ENCODE measurements at places on chromosomes 11 and 22. TPM values are rescaled to one million over a fixed set of nuclear protein-coding genes. Genes with fewer than 3 reads are reported as not detected.

DNA sequence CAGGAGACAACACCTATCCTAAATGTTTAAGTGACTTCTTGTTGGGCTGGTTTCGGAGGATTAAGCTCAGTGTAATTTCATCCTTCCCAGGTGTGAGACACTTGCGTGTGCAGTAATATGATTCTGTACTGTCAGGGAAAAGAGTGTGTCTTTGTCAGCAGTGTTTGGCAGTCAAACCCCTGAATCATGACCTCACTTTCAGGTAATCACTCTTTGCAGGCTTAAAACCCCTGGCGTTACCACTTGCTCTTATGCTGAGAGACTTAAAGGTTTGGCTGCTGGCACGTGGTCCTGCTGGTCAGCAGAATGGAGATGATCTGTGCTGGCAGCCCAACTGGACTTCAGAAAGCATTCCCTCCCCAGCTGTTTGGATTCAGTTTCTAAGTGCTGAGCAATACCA, 56.1 kb downstream of the APIP start:
- H3K27ac ChIP-seq: no peak overlapping the region
- no peak for DNase-seq
- H3K4me1 ChIP-seq: peaks cover 12% of the 10 kb centered on the region
- no peaks in the 10 kb centered on the region for H3K36me3 ChIP-seq
- no peak overlapping the region for H3K4me3 ChIP-seq

- H3K27me3 ChIP-seq: peaks cover 8% of the 10 kb centered on the region
- no peaks in the 10 kb centered on the region for H3K4me1 ChIP-seq
- no peak for DNase-seq
- no peak overlapping the region for H3K4me3 ChIP-seq
Measured at GRCh38 chr11:134347441-134347840, 15.7 kb downstream of the GLB1L2 start.

Gene CHID1
- total RNA-seq: 47.9 TPM

Gene KLHDC7B
- not detected for total RNA-seq

- H3K4me3 ChIP-seq: no peak overlapping the region
- H3K27ac ChIP-seq: peak overlapping the region; percentile 14
- peak; percentile 6 for DNase-seq
- H3K27me3 ChIP-seq: no peaks in the 10 kb centered on the region
- no peaks in the 10 kb centered on the region for H3K36me3 ChIP-seq
- peaks cover 23% of the 10 kb centered on the region for H3K4me1 ChIP-seq
Measured at GRCh38 chr11:95697614-95698408, 91.8 kb downstream of the FAM76B start.

- DNase-seq: no peak
- H3K4me1 ChIP-seq: no peaks in the 10 kb centered on the region
- H3K27ac ChIP-seq: no peak overlapping the region
- H3K4me3 ChIP-seq: no peak overlapping the region
- H3K36me3 ChIP-seq: no peaks in the 10 kb centered on the region
- no peaks in the 10 kb centered on the region for H3K27me3 ChIP-seq
Measured at GRCh38 chr11:79090191-79090705, 350.6 kb downstream of the TENM4 start.

- no peaks in the 10 kb centered on the region for H3K4me1 ChIP-seq
- no peaks in the 10 kb centered on the region for H3K36me3 ChIP-seq
- no peaks in the 10 kb centered on the region for H3K27me3 ChIP-seq
Measured at GRCh38 chr22:33397381-33397907, 339.3 kb upstream of the SYN3 start.
